ENCODE measurements at places on chromosomes 6 and 20.

GRCh38 chr20:35311409-35311808 lies 19.2 kb upstream of the FAM83C start:
- DNase-seq, result no peak

- DNase-seq, result no peak
These were observed 32.5 kb downstream of the NT5E start for GRCh38 chr6:85482206-85482904.

DNA sequence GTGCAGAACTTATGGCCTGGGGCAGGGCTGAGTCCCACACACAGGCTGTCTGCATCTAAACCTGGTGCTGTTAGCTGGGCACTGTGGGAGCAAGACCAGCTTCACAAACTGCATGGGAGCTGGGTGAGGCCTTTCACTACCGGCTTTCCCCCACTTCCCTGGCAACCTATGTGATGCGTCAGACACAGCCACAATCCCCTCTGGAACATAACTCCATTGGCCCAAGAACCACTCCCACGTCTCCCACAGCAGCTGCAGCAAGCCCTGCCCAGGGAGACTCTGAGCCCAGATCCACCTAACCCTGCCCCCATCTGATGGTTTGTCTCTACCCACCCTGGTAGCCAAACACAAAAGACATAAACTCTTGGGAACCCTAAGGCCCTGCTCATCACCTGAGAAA lies 9.3 kb downstream of the WDR27 start:
- no peak for DNase-seq

DNA sequence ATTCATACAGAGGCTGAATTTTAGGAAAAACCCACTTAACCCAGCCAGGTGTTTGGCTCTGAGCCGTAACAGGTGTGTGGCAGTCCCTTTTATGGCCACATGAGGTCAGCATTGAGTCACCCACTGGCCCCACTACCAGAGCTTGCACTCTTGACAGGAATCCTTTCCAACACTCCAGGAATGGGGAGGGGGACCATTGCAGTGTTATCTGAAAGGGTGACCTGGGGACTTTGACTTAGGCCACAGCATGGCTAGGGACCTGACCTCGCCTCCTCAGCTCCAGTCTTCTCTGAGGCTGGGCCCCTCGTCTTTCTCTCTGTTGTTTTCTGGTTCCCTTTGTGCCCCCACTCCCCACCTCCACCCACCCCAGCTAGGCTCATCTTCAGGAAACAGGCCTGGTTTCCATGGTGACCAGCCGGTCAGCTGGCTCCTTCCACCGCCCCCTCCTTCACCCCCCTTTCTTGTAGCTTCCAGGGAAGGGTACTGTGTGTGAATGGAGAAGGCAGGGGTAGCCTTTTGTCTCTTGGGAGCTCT lies 2.1 kb upstream of the TMEM151B start:
- peak; percentile 66 for DNase-seq

GRCh38 chr6:150685860-150686259 lies 86.2 kb downstream of the PLEKHG1 start:
- DNase-seq, result peak; percentile 60
